ENCODE measurements at places on chromosomes 4 and X. TPM values are rescaled to one million over a fixed set of nuclear protein-coding genes. Genes with fewer than 3 reads are reported as not detected.

The BDH2 gene
- 32.9 TPM for total RNA-seq

The CASK gene
- total RNA-seq, result 26.8 TPM

GRCh38 chrX:115233497-115234455 lies at the start of gene LRCH2:
LRCH2 (minus strand) TSS chrX:115234096; CDS start chrX:115234041, 55 bp downstream.
- no peak for DNase-seq

GRCh38 chr4:128863312-128864075 lies 54.0 kb downstream of the JADE1 start:
- peak; percentile 61 for DNase-seq

The HPGD gene
- total RNA-seq, result 19.7 TPM

GRCh38 chr4:139704915-139705485 lies 39.4 kb downstream of the MGST2 start:
- no peak for DNase-seq

- no peak for DNase-seq
These were observed 378.3 kb upstream of the FMR1 start for GRCh38 chrX:147533426-147533825.

The C4orf54 gene
- not detected for total RNA-seq

The TCEANC gene
- total RNA-seq, result 3.7 TPM

GRCh38 chr4:90071289-90072235 lies 55.6 kb upstream of the CCSER1 start:
- DNase-seq, result no peak

The GAGE2A gene
- total RNA-seq, result not detected

The PFKFB1 gene
- 14.5 TPM for total RNA-seq

DNA sequence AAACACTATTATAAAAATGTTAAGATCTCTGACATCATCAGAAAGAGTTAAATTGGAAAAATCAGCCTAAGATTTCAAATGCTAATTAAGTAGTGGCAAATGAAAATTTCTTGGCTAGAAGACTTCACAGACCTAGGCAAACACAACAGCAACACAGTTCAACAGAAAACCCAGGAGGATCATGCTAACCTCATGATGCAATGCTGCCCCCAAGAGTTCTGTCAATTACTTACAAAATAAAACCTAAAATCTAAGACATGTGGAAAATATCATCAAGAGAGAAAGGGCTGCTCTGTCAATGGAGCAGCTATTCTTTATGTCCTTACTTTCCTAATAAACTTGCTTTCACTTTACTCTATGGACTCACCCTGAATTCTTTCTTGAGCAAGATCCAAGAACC lies 21.0 kb downstream of the S100G start:
- DNase-seq, result no peak
